CD4-positive, CD25-positive, alpha-beta regulatory T cell (primary cell): ENCODE measurements at places on chromosomes 5 and 9. TPM values are rescaled to one million over a fixed set of nuclear protein-coding genes. Genes with fewer than 3 reads are reported as not detected.

Gene ERCC8
- polyA plus RNA-seq = 12.2 TPM

Gene DMGDH
- polyA plus RNA-seq = 0.80 TPM

Gene IFNE
- not detected for polyA plus RNA-seq

Gene ANKRD34B
- not detected for polyA plus RNA-seq

Gene KIAA1191
- polyA plus RNA-seq = 59.0 TPM

Gene GSN
- 5.2 TPM for polyA plus RNA-seq
